Spleen (tissue), 13 donors: ENCODE measurements at places on chromosomes 6 and 20. TPM values are rescaled to one million over a fixed set of nuclear protein-coding genes. Genes with fewer than 3 reads are reported as not detected.

The HLA-DQB1 gene
- polyA plus RNA-seq = 620 TPM

DNA sequence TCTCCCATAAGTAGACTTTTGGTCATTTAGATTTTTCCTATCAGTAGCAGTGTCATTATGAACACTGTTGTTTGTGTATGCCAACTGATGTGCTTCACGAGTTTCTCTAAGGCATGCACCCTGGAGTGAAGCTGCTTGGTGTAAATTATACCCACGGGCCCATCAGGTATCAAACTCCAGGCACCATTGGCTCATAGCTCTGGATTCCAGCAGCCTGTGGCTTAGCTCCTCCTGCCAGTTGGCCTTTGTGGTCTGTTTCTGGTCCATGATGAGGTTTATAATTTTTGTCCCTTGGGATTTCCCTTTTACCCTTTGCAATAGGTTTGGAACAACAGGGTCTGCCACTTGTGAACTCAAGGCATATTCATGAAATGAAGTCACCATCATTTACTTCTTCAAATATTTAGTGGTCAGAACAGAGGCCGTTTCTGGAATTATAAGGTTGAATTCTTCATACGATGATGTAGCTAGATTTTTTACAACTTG, 350.5 kb downstream of the PRL start:
- no peak overlapping the region for H3K4me3 ChIP-seq
- no peaks in the 10 kb centered on the region for H3K4me1 ChIP-seq
- H3K27me3 ChIP-seq = no peaks in the 10 kb centered on the region

GRCh38 chr6:24890471-24890870, 45.3 kb downstream of the RIPOR2 start:
- H3K27me3 ChIP-seq = no peaks in the 10 kb centered on the region
- no peak for DNase-seq
- no peak overlapping the region for H3K4me3 ChIP-seq
- H3K27ac ChIP-seq = no peak overlapping the region
- no peaks in the 10 kb centered on the region for H3K4me1 ChIP-seq
- H3K36me3 ChIP-seq = no peaks in the 10 kb centered on the region

GRCh38 chr20:44736170-44737021, 9.3 kb upstream of the KCNK15 start:
- peak overlapping the region; percentile 49 for H3K27ac ChIP-seq
- H3K27me3 ChIP-seq = no peaks in the 10 kb centered on the region
- H3K4me3 ChIP-seq = no peak overlapping the region

- H3K27ac ChIP-seq = peak overlapping the region; percentile 93
- no peaks in the 10 kb centered on the region for H3K36me3 ChIP-seq
- no peaks in the 10 kb centered on the region for H3K27me3 ChIP-seq
Measured at GRCh38 chr6:26044140-26045064, 42.8 kb upstream of the HFE start.

DNA sequence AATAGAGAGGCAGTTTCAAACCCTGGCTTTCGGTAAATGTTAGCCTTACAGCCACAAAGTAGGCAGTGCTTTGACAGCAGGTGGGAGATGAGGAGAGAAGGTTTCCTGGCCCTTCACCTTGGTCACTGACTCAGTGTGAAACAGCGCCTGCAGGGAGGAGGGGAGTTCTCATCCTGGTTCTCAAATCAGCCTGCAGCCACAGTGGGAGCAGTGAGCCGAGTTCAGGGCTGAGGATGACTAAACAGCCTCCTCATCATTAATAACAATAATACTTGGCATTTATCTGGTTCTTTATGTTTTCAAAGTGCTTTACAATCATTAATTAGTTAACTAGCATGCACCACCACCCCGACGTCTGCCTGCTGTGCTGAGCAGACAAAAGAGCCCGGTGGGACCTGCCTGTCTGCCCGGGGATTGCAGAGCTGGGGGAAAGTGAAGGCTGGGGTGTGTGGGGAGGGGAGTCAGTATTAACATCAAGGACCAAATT, 59.6 kb downstream of the PRDM1 start:
- peaks cover 44% of the 10 kb centered on the region for H3K4me1 ChIP-seq
- no peak overlapping the region for H3K4me3 ChIP-seq
- H3K36me3 ChIP-seq = no peaks in the 10 kb centered on the region
- no peaks in the 10 kb centered on the region for H3K27me3 ChIP-seq
- DNase-seq = no peak

The PRELID3B gene
- 20.6 TPM for polyA plus RNA-seq

- peaks cover 14% of the 10 kb centered on the region for H3K4me1 ChIP-seq
- no peak for DNase-seq
- H3K36me3 ChIP-seq = no peaks in the 10 kb centered on the region
- no peak overlapping the region for H3K4me3 ChIP-seq
Measured at GRCh38 chr6:138101946-138102731, 5.1 kb downstream of the PERP start.

The PRSS35 gene
- polyA plus RNA-seq = 0.06 TPM

DNA sequence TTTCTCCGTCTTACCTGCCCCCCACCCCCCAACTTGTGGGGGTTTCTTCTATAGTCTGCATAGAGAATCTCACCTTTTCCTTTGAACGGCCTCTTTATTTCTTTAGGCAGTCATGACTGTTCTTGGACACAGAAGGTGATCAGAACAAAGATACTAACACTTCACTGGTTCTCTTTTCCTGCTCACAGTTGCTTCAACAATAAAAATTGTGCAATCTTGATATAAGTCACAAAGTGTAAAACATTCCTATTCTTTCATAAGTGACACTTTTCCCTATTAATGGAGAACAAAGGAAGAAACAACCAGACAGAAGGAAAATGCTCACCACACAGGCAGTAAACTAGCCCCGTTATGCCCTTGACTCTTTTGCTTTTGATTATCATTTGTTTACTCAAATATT, 238.4 kb upstream of the QKI start:
- DNase-seq = no peak
- peaks cover 10% of the 10 kb centered on the region for H3K27me3 ChIP-seq
- no peaks in the 10 kb centered on the region for H3K4me1 ChIP-seq
- H3K27ac ChIP-seq = no peak overlapping the region
- H3K4me3 ChIP-seq = no peak overlapping the region
